Stimulated activated CD4-positive, alpha-beta T cell treated with anti-CD3 and anti-CD28 coated beads, Interleukin-1b, Interleukin-23, amount 100 ng/mL, for 24 hours (primary cell): ENCODE measurements at places on chromosomes 6 and 20.

GRCh38 chr6:45677381-45678284 is 299.9 kb upstream of the SUPT3H start:
- DNase-seq: no peak

- DNase-seq: no peak
These were observed 126.7 kb upstream of the SSTR4 start for GRCh38 chr20:22908437-22908836.

DNA sequence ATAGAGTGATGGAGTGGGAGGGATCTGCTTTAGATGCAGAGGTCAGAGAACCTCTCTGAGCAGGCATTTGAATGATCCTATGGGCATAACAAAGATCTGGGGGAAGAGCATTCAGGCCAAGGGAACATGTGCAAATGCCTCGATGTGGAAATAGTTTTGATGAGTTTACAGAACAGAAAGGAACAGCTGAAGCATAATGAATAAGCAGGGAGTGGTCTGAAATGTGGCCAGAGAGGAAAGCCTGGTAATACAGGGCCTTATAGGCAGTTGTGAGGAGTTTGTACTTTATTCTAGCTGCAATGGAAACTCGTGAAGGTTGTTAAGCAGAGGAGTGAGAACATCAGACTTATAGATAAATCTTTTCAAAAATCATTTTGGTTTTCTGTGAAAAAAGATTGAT is 33.0 kb upstream of the ME1 start:
- no peak for DNase-seq

DNA sequence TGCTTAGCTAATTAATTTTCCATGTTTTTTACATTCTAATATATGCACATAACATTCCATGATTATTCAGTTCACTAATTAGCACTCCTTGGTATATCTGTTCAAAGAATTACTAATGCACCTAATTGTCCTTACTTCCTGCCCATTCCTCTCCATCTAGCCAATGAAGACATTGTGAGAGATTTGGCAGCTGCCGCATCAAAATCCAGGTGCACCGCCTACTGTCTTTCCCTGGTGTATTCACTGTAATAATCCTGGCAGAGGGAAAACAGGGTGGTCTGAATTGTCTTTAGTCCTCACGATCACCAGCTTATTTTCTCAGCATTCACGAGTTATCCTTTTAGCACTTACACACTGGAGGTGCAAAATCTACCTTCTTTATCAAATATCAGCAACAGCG is 61.0 kb upstream of the SCGN start:
- no peak for DNase-seq

- no peak for DNase-seq
These were observed 35.4 kb downstream of the MDFI start for GRCh38 chr6:41673704-41674000.

- DNase-seq: peak; percentile 45
These were observed 105.0 kb downstream of the OLIG3 start for GRCh38 chr6:137389150-137389704.

GRCh38 chr6:137522831-137523230 is 28.6 kb upstream of the OLIG3 start:
- no peak for DNase-seq

- DNase-seq: no peak
These were observed 164.5 kb downstream of the MOXD1 start for GRCh38 chr6:132236744-132237143.

DNA sequence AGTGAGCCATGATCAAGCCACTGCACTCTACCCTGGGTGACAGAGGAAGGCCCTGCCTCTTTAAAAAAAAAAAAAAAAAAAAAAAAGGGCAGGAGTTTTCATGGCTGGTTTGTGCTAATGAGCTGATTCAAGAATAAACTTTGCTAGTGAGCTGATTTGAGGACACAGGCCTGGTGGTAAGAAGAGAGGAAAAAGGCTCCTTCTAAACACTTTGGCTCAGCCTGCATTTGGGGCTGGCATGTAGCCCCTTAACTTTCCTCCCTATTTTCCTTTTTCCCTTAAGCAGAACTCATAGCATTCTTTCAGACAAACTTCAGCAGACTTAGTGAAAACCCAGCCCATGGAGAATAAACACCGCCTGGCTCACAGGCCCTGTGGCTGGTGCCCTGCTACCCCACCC is 432.7 kb downstream of the PTPRT start:
- no peak for DNase-seq

DNA sequence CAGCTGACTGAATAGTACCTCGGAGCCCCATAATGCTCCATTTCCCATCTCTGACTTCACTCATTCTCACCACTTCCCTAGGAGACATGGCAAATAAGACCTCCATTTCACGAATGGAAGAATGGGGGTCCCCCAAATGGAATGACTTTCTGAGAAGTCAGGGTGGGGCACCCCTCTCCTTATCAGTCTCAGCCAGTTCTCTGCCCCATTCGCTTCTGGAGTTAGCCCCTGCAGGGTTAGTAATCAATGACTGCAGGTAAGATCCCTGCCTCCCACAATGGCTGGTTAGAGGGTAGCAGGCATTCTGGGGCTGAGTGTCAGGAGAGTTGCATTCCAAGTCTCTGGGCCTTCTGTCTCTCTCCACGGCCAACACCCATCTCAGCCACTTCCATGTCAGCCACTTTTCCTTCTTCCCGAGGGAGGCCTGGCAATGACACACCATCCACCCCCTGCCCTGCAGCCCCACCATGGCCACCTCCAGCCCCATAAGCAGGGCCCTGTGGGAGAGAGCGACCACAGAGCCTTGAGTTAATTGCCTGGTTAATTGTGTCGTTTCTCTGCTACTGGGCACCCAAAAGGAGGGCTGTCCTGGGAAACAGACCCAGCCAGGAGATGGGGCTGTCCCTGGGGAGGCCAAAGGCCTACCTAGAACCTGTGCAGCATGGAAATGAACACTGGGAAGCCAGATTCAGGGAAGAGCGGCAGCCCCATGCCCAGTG is 13.4 kb downstream of the CCDC167 start:
- no peak for DNase-seq

DNA sequence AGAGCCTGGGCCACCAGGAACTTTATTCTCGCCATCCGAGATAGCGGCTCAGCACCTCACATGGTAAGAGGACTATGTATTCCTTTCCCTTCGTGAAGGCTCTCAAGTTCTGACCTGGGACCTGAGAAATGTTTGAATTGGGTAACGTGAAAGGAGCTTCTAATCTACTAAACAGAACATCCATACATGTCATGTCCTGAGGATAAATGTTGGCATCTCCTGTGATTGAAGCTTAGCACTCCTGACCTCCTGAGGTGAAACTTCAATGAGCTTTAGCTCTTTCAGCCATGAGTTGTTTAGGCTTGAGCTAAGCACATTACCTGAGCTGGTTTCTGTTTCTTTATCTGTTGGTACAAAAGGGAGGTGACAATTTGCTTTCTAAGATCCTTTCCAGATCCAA is 280.9 kb downstream of the PACRG start:
- no peak for DNase-seq

- DNase-seq: no peak
These were observed 34.9 kb downstream of the UBD start for GRCh38 chr6:29524444-29525310.

DNA sequence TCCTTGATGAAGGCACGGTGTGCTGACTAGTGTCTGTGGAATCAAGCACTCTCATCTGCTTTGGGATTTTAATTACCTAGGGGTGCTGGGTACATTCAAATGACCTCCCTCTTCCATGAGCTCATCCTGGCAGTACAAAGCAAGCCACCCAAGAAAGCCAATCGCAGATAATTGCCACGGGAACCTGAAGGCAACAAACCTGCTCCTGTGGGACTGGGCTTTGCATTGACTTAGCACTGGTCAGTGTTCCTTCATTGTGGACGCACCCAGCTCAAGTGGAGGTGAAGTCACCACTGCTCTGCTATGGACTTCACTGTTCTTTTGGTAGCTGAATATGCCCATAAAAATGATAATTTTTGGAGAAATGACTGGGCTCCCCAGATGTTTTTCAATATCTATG is 261.6 kb upstream of the FERMT1 start:
- DNase-seq: no peak

DNA sequence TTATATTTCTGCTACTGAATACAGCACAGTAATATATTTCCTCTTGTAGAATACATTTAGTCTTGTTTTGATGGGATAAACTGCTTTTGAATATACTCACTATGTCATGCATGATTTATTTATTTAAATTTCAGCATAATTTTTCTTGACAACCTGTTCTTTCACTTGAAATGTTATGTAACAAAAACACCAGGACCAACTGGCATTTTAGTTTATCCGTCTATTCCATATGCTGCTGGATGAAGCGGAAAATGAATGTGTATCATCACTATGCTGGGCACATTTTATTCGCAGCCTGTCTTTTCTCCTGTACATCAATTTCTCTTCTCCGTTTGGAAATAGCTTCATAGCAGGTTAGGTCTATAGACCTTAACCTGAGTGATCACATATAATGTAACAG is 206.8 kb upstream of the PLCB4 start:
- DNase-seq: no peak

- peak; percentile 59 for DNase-seq
These were observed 41.6 kb downstream of the CCN2 start for GRCh38 chr6:131909408-131910218.

- DNase-seq: no peak
These were observed 6.1 kb upstream of the POU3F2 start for GRCh38 chr6:98828211-98828788.
